Erythroblast (primary cell): ENCODE measurements at places on chromosomes 4 and X.

DNA sequence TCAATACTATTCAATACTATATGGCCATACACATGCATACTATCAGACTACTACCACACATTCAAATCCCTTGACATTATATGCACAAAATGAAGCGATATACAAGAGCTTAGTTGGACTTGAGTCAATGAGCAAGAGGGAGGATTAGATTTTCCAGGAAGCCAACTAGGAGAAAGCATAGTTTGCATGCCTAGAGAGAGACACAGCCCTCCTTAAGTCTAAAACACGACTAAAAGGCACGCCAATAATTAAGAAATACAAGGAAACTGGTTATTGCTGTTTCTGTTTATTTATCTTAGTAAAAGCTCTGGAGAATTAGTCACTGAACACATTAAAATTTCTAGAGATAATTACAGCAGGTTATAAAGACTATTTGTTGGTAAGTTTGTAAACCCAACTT is 21.8 kb downstream of the MBNL3 start:
- no peak for DNase-seq

- no peak for DNase-seq
These were observed 224.2 kb downstream of the RCHY1 start for GRCh38 chr4:75289914-75290582.

DNA sequence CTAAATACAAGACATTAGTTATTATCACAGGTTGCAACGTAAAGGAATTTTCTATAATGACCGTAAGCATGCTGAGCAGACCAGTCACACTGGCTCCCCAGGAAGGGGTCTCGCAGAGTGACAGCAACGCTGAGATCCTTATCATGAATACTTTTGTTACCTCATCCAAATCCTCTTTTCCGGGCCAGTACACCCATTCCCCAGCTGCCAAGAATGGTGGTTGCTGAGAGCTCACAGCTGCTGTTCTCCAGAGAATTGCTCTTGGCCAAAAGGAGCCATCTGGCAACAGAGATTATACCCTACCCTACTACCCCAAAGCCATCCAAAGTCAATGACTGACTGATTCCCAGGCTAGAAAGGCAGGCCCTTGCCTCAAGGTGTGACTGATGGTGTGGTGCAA is 91.6 kb downstream of the FUNDC1 start:
- DNase-seq, result no peak

GRCh38 chr4:88765729-88766128 is 68.1 kb upstream of the NAP1L5 start:
- no peak for DNase-seq

DNA sequence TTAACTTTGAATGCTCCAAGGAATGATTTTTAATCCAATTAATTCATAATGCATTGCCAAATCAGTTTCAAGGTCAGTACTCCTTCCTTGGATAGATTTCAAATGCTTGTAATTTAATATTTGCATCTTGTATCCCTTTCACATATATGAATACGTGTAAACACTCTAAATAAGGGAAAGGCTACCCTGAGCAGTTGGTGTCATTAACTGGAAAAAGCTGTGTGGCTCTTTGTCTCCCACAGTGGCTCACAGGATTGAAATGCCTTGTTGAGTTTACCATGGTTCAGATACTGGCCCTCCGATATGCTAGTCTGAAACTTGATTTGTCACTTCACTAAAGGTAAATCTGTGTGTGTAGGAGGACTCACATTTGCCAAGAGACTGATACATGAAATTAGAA is 16.7 kb upstream of the ACOT9 start:
- DNase-seq, result no peak

GRCh38 chr4:74267998-74268606 is 40.2 kb upstream of the EPGN start:
- DNase-seq, result no peak

- no peak for DNase-seq
These were observed 276.9 kb upstream of the TACR3 start for GRCh38 chr4:103996637-103997036.

GRCh38 chr4:125838202-125838601 is 523.4 kb downstream of the FAT4 start:
- no peak for DNase-seq

DNA sequence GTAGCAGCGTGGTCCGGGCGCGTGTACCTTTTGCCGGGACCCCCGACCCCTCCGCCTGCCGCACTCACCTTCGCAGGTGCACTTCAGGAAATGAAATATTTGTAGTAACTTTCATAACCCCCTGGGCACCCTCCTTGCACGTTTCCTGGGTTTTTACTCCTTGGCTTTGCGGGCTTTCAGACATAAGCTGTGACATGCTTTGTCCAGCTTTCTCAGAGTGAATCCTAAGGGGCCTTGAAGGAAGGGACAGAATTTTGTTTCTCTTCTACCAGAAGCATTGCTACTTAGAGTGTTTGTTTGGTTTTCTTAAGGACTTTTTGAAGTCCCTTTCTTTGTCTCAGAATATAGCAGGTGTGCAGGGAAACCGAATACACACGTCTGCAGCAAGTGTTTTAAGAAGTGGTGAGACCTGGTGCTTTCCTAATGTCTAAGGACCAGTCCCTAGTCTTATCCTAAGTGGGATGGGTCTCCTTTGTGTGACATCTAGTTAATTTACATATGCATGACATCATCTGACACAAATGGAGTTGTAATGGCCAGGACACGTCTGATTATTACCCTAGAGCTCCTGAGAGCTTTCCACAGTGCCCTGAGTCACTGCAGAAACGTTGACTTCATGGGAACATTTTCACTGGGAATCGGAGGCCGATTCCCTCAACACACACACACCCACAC is 1.3 kb downstream of the FAM149A start:
- DNase-seq, result no peak

GRCh38 chr4:138035781-138036258 is 206.3 kb downstream of the SLC7A11 start:
- peak; percentile 61 for DNase-seq

GRCh38 chrX:125850693-125851092 is 315.4 kb downstream of the DCAF12L2 start:
- DNase-seq, result no peak

DNA sequence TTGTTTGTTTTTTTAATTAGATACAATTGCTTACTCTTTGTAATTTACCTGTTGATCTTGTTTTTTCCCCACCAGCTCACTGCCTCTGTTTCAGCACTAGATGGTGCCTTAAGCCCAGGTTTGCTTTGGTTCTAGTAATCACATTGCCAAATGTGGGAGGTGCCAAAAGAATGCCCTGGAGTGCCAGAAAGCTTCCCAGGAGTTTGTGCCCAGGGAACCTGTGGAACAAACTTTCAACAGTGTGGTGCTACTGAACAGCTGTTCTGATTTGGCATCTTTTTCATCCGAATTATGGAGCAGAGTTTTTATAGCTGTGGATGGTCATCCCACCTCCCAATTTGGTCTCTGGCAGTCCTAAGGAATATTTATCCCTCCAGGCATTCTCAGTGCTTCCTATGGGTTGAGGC is 1000.7 kb downstream of the STIM2 start:
- no peak for DNase-seq

DNA sequence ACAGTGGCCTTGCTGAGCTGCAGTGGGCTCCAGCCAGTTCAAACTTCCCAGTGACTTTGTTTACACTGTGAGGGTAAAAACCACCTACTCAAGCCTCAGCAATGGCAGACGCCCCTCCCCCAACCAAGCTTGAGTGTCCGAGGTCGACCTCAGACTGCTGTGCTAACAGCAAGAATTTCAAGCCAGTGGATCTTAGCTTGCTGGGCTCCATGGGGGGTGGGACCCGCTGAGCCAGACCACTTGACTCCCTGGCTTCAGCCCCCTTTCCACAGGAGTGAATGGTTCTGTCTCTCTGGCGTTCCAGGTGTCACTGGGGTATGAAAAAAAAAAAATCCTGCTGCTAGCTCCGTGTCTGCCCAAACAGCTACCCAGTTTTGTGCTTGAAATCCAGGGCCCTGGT is 168.9 kb upstream of the INTU start:
- DNase-seq, result no peak

DNA sequence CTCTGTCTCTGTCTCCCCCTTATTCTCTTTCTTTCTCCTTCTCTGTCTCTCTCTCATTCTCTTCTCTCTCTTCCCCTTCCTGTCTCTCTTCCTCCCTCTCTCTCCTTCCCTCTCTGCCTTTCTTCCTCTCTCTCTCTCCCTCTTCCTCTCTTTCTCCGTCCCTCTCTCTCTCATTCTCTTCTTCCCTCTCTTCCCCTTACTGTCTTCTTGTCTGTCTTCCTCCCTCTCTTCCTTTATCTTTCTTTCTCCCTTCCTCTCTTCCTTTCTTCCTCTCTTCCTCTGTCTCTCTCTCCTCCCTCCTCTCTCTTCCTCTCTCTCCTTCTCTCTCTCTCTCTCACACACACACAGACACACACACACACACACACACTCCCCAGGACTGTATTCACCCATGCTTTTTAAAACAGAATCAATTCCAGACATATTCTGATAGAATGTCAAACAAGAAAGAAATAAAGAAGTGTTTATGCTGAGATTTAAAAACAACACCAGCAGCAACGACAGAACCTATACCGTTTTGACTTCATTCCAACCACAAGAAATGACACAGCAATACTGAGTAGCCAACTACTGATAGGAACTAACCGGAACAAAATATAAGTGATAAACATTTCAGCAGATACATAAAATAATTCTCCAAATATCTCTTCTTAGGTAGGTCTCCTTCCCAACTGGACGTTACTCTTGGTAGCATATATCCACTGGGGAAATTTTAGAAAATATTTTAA is 296.7 kb downstream of the ASMT start:
- no peak for DNase-seq

- DNase-seq, result no peak
These were observed 813 bp upstream of the APBB2 start for GRCh38 chr4:41215155-41215554.

DNA sequence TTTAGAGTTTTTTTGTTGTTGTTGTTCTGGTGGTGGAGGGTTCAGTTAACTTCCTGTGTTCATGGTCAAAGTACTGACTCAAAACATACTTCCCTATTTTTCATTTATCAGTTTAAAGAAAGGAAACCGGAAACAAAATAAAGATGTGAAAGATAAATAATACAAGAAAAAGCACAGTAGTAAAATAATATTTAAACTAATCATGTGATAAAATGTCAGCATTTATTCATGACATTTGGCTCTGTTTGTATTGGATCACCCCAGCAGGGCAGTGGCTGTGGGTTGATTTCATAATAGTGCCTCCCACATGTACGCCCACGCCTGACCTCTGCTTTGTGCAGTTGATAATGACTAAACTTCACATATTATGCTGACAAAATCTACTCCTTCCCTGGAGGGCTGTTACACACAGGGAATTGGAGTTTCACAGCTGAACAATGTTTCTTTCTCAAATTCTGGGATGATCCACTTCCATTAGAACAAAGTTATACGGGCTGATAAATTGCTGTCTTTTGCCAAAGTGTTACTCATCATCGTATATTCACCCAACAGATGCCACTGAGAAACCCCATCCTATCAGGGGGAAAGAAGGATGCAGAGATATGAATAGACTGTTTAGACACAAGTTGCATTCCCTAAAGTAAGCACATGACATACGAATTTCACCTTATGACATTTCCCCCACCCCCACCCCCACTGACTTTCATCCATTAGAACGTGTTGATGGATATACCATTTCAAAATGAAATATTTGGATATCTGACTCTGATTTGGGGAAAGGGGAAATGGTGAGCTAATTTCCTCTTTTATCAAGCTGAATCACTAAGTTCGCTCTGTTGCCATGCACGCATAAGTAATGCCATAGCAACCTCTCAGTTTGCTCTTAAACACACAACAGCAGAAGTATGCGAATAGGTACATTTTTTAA is 48.3 kb downstream of the AMELX start:
- peak; percentile 65 for DNase-seq

- no peak for DNase-seq
These were observed 306.3 kb upstream of the PPARGC1A start for GRCh38 chr4:24195991-24196736.

GRCh38 chrX:116236666-116237065 is 66.1 kb downstream of the AGTR2 start:
- no peak for DNase-seq

- peak; percentile 76 for DNase-seq
These were observed 1.5 kb upstream of the UGT2A3 start for GRCh38 chr4:68953056-68953596.

- no peak for DNase-seq
These were observed 69.2 kb downstream of the ZNF732 start for GRCh38 chr4:236028-236427.

DNA sequence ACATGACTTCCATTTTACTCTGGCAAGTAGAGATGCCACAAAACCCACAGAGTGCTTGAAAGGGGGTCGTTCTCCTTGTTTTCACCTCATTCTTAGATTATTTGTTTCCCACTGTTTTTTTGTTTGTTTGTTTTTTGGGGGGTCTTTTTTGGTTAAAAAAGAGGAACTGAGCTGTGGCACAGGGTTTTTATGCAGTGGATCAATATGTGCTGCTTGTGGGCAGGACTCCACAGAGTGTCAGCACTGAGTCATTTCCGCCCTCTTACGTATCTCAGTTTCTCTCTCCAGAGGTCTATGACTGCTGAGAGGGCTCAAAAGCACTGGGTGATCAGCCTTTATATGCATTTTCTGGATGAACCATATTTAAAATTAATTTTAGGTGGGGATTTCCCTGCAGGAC is 268.1 kb upstream of the GRID2 start:
- no peak for DNase-seq
